NB4 (cell line): ENCODE measurements at places on chromosomes 1 and 21.

DNA sequence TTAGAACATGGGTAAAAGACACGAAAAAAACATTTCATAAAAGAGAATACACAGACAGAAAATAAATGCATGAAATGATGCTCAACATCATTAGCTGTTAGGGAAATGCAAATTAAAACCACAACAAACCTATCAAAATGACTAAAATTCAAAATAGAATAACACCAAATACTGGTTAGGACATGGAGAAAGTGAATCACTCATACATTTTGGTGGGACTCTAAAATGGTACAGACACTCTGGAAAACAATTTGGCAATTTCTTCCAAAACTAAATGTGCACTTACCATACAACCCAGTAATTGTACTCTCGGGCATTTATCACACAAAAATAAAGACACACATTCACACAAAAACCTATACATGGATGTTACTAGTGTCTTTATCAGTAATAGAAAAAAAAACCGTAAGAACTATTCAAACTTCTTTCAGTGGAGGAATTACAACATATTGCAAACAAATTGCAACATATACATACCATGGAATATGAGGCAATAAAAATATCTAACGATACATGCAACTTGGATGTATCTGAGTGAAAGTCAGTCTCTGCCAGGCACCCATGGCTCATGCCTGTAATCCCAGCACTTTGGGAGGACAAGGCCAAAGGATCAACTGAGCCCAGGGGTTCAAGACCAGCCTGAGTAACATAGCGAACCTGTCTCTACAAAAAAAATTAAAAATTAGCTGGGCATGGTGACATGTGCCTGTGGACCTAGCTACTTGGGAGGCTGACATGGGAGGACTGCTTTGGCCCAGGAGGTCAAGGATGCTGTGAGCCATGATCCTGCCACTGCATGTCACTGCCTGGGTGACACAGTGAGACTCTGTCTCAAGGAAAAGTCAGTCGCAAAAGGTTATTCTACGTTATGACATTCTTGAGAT is 19.6 kb downstream of the HSF2BP start:
- peak; percentile 46 for DNase-seq

DNA sequence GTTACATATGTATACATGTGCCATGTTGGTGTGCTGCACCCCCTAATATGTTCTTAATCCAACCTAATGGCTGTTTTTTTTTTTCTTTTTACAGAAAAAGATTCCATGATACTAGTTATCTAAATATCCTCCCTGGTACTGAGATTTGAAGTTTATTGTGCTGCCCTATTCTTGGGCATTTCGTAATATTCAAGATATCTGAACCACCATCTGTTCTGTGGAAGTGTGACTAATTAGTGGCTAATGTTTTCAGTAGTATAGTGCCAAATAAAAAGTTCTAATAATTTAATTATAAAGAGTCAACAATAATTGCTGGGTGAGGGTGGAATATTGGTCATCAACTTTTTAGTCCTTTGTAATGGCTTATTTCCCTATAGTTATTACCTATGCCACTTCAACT is 217.5 kb downstream of the GABPA start:
- no peak for DNase-seq

DNA sequence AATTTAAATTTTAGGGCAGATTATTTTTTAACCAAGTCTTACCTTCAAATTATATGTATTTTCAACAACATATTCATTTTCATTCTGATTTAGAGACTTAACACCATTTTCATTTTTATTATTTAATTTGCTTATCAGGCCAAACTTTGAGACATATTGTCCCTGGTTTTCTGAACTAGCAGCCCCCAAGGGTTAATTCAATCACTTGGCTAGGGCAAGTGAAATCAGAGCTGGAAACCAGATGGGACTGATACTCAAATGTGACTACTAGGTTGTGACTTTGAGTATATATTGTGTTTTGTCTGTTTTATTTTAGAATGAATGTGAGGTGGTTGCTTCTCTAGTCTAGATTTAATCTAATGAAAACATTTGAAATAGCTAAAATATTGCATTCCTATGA is 198.9 kb upstream of the PTGFR start:
- DNase-seq: no peak

GRCh38 chr1:233873666-233874065 is 30.8 kb upstream of the SLC35F3 start:
- no peak for DNase-seq

DNA sequence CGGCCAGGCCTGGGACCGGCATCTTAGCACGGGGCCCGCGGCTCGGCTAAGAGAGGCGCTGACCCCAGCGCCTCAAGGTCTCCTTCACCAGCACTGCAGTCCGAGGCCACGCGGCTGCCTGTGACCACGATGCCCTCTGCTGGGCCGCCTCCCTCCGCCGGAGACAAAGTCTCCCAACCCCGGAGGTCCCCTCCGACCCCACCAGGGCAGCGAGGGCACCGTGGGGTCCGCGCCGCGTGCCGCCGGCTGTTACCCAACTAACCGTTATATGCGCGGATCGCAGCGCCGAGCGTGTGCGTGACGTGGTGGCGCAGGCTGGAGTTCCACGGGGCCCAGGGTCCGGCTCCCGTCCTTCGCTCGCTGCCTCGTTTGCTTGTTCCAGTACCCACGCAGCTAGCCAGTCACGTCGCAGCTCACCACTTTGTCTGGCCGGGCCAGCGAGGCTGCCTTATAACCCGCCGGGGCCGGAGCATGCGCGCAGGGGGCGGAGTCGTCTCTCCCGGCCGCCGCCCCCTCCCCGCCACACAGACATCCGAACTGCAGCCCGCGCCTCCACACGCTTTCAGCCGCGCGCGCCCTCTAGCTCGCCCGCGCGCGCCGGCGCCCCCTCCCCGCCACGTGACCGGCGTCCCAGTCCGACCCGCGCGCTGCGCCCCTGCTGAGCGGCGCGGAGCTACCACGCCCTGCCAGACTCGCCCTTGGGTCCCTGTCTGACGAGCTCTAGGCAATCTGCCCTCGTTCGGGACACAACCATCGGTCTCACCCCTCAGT is at the start of gene SLC16A1:
Gene SLC16A1 (minus strand): TSS at position 424 of the 771 bp plus-strand sequence. CDS start 26,888 bp downstream, outside the sequence.
- peak; percentile 95 for DNase-seq

DNA sequence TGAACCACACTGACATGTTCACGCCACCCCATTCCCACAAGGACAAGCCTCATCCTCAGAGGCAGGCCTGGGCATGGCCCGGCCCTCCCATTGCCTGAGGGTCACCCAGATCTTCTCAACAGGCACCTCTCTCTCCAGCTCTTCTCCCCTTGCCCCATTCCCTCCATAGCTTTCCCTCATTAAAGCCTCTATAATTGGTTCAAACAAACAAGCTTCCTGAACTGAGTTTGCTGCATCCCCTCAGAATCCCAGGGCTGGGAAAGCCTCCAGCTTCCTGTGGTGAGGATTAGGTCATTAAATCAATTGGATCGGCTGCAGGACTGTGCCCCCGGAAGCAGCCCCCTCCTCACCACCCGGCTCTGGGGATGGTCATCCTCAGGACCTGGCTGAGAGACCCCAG is 18.9 kb downstream of the CTNNBIP1 start:
- no peak for DNase-seq

GRCh38 chr1:176033881-176034280 is 173.2 kb downstream of the COP1 start:
- no peak for DNase-seq

DNA sequence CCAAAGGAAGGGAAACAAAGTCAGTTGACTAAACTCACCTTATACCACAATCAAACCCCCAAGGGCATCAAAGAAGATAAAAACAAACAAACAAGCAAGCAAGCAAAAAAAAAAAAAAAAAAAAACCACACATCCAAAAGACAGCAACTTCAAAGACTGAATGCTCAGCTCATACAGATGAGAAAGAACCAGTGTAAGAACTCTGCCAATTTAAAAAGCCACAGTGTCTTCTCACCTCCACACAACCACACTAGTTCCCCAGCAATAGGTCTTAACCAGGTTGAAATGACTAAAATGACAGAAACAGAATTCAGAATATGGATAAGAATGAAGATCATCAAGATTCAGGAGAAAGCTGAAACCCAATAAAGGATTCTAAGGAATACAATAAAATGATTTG is 193.4 kb downstream of the FAF1 start:
- DNase-seq: no peak

DNA sequence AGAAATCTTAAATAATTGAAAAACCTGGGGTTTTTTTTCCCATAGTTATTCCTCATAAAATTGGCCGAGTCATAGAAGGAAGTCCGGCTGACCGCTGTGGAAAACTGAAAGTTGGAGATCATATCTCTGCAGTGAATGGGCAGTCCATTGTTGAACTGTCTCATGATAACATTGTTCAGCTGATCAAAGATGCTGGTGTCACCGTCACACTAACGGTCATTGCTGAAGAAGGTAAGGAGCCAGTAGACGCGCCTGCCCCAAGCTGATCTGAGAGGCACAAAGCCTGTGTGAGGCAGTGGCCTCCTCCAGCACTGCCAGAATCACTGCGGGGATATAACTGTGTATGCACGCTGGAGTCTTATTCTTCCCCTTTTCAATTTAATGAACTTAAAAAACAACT is 100.3 kb downstream of the PHTF1 start:
- no peak for DNase-seq

DNA sequence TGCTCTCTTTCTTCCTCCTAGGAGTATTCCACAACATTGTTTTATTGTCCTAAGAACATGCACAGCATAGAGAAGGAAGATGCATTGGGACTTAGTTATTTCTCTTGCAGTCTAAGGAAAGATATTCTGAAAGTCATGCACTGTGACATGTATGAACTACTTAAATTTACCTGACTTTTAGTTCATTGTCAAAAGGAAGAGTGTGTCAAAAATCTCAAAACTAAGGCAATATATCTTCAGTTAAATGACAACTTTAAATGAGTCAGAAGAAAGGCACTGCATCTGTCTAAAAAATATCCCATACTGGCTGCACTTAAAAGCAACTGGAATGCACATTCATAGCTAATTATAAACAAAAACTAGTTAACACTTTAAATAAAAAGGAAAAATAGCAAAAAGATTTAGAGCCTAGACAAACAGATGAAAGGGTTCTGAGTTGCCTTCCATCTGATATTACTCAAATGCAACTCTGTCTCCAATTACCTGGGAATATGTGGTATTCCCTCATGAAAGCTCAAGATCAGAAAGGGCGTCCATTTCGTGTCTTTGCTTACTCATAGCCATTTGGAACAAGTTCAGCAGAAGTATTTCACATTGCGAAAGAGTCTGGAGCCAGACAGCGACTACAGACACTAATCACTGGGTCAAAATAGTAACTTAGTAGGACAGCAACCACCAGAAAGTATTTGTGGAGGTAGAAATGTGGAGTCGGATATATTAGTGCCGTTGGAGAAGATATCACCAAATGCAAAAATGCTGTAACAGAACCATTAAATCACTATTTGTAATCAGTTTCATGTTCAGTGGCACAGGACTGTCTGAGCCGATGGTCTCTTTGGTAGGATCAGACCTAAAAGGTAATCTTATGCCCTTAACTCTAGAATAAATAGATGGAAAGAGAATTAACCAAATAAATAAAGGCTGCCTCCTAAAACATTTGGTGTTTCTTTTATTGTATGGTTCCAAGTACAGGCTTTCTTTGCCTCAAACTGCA is 225.7 kb downstream of the GREM2 start:
- peak; percentile 2 for DNase-seq

- DNase-seq: no peak
Observed at GRCh38 chr1:46523496-46524353, 27.7 kb downstream of the KNCN start.

DNA sequence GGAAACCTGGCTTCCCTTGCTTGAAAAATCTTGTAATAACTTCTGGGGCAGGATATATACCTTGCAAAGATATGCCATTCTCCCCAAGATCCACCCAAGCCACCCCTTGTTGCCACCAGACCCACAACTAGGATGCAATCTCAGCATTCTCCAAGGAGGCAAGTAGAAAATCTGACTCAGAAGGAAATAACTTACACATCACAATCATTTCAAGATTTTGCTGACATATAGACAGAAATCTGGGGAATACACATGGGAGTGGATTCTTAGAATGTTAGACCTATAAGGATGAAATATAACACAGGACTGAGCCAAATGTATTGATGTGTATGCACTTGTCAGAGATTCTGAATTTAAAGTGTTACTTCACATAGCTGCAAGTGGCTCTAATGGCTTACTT is 14.8 kb upstream of the ZDHHC18 start:
- DNase-seq: no peak

DNA sequence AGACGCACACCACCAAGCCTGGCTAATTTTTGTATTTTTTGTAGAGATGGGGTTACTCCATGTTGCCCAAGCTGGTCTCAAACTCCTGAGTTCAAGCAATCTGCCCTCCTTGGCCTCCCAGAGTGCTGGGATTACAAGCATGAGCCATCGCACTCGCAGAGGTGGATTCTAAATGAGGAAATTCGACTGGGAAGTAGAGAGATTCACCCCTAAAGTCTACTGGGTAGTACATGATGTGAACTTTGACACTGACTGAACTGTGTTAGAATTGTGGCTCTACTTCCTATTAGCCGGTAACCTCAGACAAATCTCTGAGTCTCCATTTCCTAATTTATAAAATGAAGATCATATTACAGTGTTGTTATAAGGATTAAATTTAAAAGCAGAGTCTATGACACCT is 276.0 kb upstream of the NR5A2 start:
- no peak for DNase-seq

GRCh38 chr1:186618401-186619170 is 61.6 kb downstream of the PTGS2 start:
- DNase-seq: peak; percentile 88

GRCh38 chr1:241077386-241078147 is 279.4 kb downstream of the RGS7 start:
- DNase-seq: no peak

- DNase-seq: no peak
Observed at GRCh38 chr1:213598263-213598662, 389.5 kb upstream of the PROX1 start.

DNA sequence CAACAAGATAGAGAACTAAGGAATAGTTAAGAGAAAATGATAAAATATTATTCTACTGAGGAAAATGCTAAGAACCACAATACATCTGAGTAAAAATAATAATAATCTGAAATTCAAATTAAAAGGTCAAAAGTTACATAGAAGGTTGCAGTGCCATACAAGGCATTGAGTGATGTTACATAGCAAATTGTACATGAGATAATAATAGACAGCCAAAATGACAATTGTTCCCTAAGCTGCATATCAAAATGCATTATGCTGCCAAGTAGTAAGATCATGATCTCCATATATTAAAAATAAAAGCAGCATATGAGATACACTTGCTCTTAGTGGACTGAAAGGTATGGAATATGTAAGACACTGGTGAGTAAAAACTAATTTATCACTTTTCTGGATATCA is 547.7 kb downstream of the KCNT2 start:
- DNase-seq: no peak
